NCI-H1105 (cell line): ENCODE measurements at places on chromosomes 5 and 9.

DNA sequence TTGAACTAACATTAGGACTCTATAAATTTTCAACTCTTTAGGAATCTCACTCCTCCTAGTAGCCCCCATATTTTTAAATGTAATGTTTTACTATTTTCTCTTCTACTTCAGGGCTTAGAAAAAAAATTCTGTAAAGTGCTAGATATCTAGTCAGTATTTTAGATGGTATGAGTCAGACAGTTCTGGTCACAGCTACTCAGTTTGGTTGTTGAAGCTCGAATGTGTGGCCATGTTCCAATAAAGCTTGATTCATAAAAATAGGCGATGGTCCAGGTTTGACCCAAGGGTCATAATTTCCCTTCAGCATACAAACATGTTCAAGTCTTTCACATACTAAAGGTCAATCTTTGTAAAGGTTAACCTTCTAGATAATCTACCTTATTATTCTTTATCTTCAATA, 566.0 kb upstream of the CDH18 start:
- no peak for DNase-seq

GRCh38 chr9:126587187-126588185, 26.2 kb upstream of the LMX1B start:
- peak; percentile 10 for DNase-seq

GRCh38 chr9:6899274-6899673, 141.5 kb downstream of the KDM4C start:
- no peak for DNase-seq

DNA sequence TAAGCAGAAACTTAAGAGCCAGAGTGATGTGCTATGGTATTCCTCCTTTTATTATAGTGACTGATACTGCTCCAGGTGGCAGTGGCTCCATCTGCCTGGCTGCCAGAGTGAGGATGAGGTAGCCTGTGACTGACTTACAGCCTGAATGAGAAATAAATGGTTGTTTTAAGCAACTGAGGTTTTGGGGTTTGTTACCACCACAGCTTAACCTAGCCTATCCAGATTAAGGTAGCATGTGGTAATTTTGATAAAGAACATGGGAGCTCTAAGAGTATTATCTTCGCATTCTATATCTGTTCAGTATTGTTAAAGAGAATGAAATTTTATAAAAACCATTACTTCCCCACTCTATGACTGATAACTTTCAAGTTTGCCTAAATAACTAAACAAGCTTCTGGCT, 39.0 kb downstream of the GOLPH3 start:
- DNase-seq, result no peak

GRCh38 chr9:286071-286740, 71.5 kb downstream of the DOCK8 start:
- no peak for DNase-seq

- peak; percentile 77 for DNase-seq
Observed at GRCh38 chr5:43313854-43314457, 744 bp upstream of the HMGCS1 start.

GRCh38 chr9:76658510-76659231, 105.6 kb upstream of the PCA3 start:
- no peak for DNase-seq

DNA sequence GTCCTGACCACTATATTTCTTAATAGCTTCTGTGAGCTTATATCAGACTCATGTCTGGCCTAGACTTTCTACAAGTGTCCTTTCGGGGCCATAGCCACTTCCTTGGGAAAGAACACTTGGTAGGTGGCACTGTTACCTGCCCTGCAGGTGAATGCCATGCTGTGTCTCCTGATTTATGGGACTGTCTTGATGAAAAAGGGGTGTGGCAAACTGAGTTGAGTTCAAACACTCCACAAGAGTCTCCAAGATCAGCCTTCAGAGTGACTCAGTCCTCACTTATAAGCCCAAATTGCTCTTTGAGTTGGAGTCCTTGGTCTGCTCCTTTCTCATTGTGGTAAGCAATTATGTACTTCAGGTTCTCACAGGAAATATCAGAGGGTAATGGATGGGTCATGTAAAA, 9.9 kb upstream of the ANKHD1 start:
- no peak for DNase-seq

DNA sequence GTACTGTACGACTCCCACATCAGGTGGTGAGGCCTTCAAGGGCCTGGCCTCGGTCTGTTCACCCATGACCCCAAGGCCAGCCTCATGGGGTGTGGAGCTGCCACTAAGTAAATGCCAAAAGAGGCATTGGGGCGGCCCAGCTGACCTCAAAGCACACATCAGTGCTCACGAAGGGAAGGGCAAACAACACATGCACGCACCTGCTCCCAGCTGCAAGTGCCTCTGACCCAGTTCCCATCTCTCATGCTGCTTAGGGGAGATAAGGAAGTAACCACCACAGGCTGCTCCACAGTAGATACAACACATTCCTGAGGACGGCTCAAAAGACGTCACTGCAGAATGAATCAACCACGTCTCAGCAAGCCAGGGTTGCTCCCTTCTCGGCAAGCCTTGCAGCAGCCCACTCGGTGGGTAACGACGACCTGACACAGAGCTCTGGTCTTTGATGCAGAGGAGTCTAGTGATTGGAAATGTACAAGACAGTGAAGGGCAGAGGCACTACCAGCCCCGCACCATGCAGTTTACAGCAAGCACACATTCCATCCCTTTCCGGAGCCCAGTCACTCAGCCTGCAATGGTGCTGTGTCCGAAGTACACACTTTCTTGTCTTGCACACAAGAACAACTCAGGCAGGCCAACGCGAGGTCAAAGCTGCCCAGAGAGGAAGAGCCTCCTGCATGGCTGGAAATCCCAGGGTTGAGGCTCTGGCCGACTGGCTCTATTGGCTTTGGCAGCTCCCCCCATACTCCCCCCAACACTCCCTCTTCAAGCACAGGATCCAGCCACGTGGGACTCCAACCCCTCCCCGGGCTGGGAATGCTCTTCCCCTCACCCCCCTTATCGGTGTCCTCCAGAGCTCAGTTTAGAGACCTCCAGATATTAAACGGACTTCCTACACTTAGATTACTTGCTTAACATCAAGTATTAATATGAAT, 31.8 kb downstream of the FABP6 start:
- DNase-seq, result no peak

GRCh38 chr5:108814551-108814950, 66.9 kb downstream of the FER start:
- no peak for DNase-seq
